Left kidney (tissue), 8 donors: ENCODE measurements at places on chromosomes 1 and 21.

DNA sequence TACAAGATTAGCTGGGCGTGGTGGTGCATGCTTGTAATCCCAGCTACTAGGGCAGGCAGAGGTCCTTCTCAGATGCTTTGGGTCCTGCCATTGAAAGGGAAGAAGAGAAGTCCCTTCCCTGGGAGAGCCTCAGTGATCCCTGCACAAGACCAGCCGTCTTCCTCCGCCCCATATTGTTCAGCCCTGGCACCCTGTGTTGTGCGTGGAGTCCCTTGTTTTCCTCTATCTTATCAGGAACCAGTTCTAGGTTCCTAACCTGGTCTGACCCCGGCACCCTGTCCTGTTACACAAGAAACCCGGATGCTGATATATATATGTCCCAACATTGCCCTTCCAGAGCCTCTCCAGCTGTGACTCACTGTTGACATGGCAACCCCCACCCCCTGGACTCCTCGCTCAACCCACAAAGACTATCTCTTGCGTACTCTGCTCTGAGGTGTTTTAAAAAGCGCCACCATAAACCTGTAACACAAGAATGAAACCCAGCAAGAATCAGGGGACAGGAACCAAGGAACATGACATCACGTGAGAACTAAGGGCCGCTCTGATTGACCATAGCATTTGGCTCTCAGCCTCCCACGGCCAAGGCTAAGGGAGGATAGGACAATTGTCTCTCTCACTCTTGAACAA is 4.8 kb downstream of the MX2 start:
- no peak for DNase-seq

DNA sequence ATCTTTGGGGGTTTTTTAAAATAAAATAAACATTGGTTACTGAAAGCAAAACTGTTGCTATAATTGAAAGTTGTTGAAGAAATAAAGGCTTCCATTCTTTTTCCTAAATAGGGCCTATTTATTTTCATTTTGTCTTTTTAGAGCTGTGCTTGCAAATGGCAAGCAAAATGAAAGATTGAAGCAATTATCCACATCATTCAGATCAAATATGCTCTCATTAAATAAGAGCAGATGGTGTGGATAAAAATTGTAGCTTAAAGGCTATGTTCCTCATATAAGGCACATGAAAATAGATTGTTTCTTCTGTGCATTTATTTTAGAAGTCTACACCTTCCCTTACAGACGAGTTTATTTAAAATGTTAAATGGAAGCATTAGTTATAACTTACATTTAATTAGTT is 1317.7 kb downstream of the MRPL39 start:
- no peak for DNase-seq

GRCh38 chr1:92957030-92957734 is 4.1 kb downstream of the DIPK1A start:
- DNase-seq: no peak

- DNase-seq: no peak
Observed at GRCh38 chr1:151009206-151009587, 948 bp downstream of the PRUNE1 start.

- DNase-seq: no peak
Observed at GRCh38 chr1:99849413-99849743, 783 bp upstream of the AGL start.
